ENCODE measurements at places on chromosomes 6 and 20.

- no peak for DNase-seq
Measured at GRCh38 chr6:107564589-107564951, 74.7 kb downstream of the SOBP start.

DNA sequence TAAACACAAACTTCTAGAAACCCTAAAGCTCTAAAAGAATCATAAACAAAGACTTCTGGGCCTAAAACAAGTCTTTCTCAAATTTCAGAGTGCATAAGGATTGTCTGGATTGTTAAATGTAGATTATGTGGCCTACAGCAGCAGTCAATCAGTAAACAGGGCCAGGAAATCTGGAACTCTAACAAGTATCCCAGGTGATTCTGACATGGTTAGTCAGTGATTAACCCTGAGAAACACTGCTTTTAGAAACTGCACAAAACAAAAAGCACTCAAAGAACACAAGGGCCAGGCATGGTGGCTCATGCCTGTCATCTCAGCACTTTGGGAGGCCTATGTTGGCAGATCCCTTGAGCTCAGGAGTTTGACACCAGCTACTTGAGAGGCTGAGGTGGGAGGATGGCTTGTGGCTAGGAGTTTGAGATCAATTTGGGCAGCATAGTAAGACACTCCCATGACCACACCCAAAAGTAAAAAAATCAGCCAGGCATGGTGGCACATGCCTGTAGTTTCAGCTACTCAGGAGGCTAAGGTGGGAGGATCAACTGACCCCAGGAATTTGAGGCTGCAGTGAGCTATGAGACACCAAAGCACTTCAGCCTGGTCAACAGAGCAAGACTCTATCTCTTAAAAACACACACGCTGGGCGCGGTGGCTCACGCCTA is 5.9 kb downstream of the MED20 start:
- no peak for DNase-seq

GRCh38 chr6:150243620-150244314 is 100.9 kb downstream of the PPP1R14C start:
- no peak for DNase-seq

- DNase-seq = no peak
Measured at GRCh38 chr6:132404736-132405135, 3.5 kb upstream of the MOXD1 start.

- peak; percentile 80 for DNase-seq
Measured at GRCh38 chr6:27188885-27189418, 58.5 kb upstream of the PRSS16 start.

GRCh38 chr6:134352786-134353480 is 35.0 kb upstream of the SGK1 start:
- DNase-seq = no peak

DNA sequence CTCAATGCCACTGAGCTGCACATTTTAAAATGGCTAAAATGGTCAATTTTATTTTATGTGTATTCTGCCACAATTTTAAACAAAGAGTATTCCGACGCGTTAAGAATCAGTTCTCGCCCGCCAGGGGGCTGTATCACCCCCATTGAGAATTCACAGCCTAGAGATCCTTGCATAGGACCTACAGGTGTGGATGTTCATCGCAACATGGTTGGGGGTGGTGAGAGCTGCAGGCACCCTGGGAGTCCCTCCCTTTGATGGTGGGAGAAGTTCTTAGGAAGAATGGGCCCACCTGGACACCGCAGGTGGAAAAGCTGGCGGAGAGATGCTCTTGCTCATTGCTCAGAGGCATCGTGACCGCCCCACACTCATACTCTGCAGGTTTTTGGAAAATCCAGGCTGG is 63.5 kb downstream of the SLC2A10 start:
- DNase-seq = no peak
